ENCODE measurements at places on chromosomes 3 and 15.

DNA sequence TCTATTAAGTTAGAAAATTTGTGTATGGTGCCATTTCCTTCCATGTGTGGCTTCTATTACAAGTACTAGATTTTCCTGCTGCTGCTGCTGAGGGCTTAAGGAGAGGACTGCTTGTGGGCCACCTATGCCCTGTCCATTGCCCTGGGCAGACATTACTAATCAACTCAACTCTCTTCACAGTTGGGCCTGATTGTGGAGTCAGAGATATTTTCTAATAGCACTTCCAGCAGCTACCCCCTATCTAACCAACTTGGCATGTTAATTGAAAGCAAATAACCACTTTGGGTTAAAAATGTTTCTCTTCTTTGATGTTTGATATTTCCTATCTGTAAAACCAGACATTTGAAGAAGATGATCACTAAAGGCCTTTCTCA is 242.0 kb downstream of the EDEM1 start:
- no peak for DNase-seq

DNA sequence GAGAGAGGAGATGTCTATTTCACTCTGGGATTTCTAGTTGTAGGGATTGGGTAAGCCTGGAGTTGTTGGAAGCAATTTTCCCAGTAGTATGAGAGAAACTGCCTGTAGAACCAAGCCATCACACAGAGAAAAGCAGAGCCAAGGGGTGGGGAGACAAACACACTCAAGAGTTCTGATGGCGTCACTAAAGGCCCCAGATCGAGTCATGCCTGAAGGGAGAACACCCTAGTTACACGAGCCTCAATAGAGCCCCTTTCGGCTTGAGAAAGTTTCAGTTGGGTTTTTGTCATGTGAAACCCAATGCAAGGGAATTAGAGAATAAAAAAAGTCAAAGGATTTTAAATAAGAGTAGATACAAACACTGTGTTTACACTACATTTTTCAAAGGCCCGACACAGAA is 66.1 kb upstream of the PFN2 start:
- DNase-seq, result no peak

DNA sequence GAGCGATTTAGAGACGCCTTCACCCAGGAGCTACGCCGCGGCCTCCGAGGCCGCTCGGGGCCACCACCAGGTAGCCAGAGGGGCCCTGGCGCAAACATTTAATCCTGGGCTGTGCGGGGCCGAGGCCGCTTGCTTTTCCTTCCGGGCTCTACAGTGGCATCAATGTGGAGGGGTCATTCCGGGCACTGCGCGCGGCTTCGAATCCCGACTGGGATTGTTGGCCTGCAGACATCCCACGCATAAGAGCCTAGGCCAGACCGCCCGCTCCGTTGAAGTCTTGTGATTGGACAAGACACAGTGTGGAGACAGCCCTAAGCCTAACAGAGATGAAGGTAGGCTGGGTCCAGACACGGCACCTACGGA is 568 bp upstream of the NCBP2 start:
- DNase-seq, result peak; percentile 6

DNA sequence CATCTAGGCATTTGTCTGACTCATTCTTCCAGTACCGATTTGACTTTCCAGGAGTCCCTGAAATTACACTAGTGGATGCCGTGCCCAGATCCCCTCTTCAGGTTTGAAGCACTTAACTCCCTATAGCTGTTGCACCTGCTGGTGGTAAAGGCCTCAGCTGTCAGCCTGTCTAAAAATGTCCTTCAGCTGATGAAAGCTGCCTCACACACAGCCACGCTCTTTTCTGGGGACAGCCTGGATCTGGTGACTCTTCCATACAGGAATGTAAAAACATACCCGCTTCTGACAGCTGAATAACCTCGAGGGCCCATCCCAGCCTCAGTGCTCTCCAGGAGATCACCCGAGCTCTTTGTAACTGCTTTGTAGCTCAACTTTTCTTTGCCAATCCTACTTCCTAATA is 534.1 kb upstream of the GRM7 start:
- no peak for DNase-seq

DNA sequence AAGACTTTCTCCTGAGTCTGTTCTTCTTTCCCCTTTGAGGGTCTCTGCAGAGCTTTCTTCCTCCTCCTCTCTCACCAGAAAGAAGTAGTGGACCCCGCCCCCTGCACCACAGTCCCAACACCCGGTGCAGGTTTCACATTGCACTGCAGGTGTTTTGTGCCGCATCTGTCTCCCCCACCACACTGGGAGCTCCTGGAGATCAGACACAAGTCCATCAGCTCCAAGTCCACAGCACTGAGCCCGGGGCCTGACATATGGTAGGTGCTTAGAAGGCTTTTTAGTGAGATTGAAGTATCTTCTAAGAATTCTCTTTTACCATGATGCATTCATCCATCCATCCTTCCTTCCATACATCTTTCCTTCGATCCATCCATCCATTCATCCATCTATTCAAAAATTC is 9.8 kb downstream of the STRA6 start:
- DNase-seq, result no peak

GRCh38 chr3:50358355-50358910 is 888 bp downstream of the TMEM115 start:
- no peak for DNase-seq

- DNase-seq, result no peak
These were observed 156.7 kb downstream of the TMCO5A start for GRCh38 chr15:38091078-38091645.

- DNase-seq, result no peak
These were observed 15.2 kb downstream of the EIF4E3 start for GRCh38 chr3:71709908-71710511.
